ENCODE measurements at places on chromosomes 5 and 9.

- no peak overlapping the region for H3K4me3 ChIP-seq
- no peak overlapping the region for H3K27ac ChIP-seq
- H3K27me3 ChIP-seq: peaks cover 27% of the 10 kb centered on the region
- DNase-seq: no peak
- H3K4me1 ChIP-seq: peaks cover 1% of the 10 kb centered on the region
These were observed 119.0 kb downstream of the SV2C start for GRCh38 chr5:76202182-76202581.

- no peak overlapping the region for H3K4me3 ChIP-seq
- no peaks in the 10 kb centered on the region for H3K4me1 ChIP-seq
- H3K27me3 ChIP-seq: no peaks in the 10 kb centered on the region
- H3K27ac ChIP-seq: no peak overlapping the region
- DNase-seq: no peak
- no peaks in the 10 kb centered on the region for H3K36me3 ChIP-seq
These were observed 24.3 kb upstream of the KCNV2 start for GRCh38 chr9:2693056-2693455.

DNA sequence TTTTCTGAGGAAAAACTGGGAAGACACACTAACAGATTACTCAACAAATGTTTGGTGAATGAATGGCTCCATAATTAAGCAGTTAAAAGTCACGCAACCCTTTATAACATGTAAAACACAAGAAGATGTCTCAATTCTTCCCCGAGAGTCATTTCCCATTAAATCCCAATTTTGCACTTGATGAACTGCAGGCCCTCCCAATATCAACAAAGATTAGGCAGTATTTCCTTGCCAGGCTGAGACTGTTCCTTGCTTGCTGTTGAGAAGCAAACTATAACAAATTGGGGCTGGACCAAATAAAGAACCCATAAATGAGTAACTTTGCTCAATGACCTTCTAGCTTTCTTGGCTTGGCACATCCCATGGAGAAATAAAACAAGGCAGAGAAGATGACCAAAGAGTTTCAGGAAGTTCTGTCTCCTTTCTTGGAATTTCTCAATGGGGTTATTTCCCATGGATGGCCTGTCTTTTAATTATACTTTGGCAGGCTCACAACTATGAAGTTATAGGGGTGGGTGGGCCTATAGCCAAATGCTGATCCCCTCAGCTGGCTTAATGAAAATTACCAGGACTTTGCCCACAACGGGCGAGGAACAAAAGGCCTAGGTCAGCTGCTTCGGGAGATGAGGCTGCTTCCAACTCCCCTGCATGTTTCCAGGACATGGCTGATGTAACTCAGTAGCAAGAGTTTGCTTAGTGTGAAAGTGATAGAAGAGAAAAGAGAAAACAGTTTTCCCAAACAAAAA lies 243.1 kb upstream of the RFX3 start:
- H3K27ac ChIP-seq: no peak overlapping the region
- H3K27me3 ChIP-seq: peaks cover 6% of the 10 kb centered on the region
- no peaks in the 10 kb centered on the region for H3K36me3 ChIP-seq
- no peak for DNase-seq

GRCh38 chr5:154366353-154366752 lies 79.4 kb upstream of the SAP30L start:
- no peak for DNase-seq
- H3K4me3 ChIP-seq: no peak overlapping the region
- no peaks in the 10 kb centered on the region for H3K4me1 ChIP-seq
- H3K27me3 ChIP-seq: no peaks in the 10 kb centered on the region
- H3K36me3 ChIP-seq: peaks cover 4% of the 10 kb centered on the region

GRCh38 chr9:8297047-8297446 lies 497.5 kb upstream of the DMAC1 start:
- no peak overlapping the region for H3K4me3 ChIP-seq
- H3K36me3 ChIP-seq: no peaks in the 10 kb centered on the region
- no peak overlapping the region for H3K27ac ChIP-seq
- no peaks in the 10 kb centered on the region for H3K27me3 ChIP-seq

DNA sequence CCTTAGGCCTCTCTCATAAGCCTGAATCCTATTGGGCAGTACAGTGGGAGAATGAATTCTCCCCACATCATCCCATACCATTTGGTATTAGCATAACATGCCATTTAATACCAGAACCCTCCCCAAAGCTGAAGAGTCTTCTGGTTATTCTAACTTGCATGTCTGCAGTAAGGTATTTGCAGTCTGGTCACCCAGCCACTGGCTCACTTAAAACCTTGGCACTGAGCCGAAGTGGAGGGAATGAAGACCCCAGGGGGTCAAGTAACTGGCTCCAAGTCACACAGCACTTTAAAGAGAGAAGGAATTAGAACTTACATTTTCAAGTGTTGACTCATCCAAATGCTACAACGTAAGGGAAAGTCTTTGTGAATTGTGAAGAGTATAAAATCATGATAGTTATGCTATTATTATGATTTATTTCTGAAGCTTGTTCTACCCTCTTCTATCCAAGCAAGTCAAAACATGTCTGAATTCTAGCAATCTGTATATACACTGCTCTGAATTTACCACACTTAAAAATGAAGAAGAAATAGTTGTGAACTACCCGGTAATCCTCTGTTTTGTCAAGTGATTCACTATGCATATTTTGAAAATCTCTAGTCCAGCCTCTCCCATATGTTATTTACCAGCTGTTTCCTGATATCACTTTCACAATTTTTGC lies 28.5 kb downstream of the GLRA1 start:
- H3K36me3 ChIP-seq: no peaks in the 10 kb centered on the region
- no peak overlapping the region for H3K4me3 ChIP-seq
- DNase-seq: no peak
- no peaks in the 10 kb centered on the region for H3K4me1 ChIP-seq
- peaks cover 2% of the 10 kb centered on the region for H3K27me3 ChIP-seq
- no peak overlapping the region for H3K27ac ChIP-seq

DNA sequence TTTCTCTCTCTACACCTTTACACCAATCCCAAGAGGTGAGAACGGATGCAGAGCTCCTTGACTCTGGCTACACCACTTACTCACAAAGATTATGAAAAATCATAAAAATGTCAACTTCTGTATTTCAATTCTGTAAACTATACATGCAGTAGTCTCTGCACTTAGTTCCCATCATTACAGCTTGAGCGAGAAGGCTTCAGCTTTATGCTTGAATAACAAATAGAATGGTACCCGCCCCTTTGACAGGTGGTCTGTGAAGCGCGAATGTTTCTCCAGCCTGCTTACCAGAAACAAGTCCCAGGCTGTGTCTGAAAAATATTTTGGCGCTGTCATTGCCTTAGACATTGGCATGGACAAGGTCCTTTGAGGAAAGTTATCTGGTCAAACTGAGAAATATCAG lies 562.4 kb upstream of the CLINT1 start:
- no peaks in the 10 kb centered on the region for H3K27me3 ChIP-seq
- DNase-seq: no peak
- H3K27ac ChIP-seq: no peak overlapping the region
- H3K4me3 ChIP-seq: no peak overlapping the region
- no peaks in the 10 kb centered on the region for H3K4me1 ChIP-seq

GRCh38 chr5:139514486-139514856 lies 31.9 kb upstream of the STING1 start:
- peaks cover 58% of the 10 kb centered on the region for H3K4me1 ChIP-seq
- H3K27ac ChIP-seq: no peak overlapping the region
- DNase-seq: no peak
- H3K4me3 ChIP-seq: no peak overlapping the region
- peaks cover 1% of the 10 kb centered on the region for H3K27me3 ChIP-seq

GRCh38 chr5:62256161-62257019 lies 49.6 kb upstream of the KIF2A start:
- peaks cover 20% of the 10 kb centered on the region for H3K36me3 ChIP-seq
- peak overlapping the region; percentile 69 for H3K4me3 ChIP-seq
- DNase-seq: peak; percentile 76
- peak overlapping the region; percentile 83 for H3K27ac ChIP-seq
- no peaks in the 10 kb centered on the region for H3K27me3 ChIP-seq
- H3K4me1 ChIP-seq: peaks cover 54% of the 10 kb centered on the region

DNA sequence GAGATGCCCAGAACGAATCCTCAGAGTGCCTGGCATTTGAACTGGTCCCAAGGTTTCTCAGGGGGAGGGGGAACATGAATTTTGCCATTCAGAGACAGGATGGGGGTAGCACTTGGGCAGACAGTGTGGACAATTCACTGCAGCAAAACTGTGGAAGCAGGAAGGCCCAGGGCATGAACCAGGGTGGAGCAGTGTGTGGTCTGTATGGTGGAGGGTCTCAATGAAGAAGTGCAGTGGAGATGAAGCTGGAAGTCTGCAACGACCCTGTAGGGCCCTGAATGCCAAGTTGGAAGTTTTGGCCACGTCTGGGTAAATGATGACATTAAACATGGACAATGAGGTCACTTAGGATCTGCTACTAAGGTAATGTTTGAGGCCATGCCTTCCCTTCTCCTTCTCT lies 273.9 kb downstream of the CDK5RAP2 start:
- no peaks in the 10 kb centered on the region for H3K36me3 ChIP-seq
- no peak overlapping the region for H3K27ac ChIP-seq

GRCh38 chr9:100228352-100228869 lies 124.3 kb downstream of the TEX10 start:
- H3K4me1 ChIP-seq: no peaks in the 10 kb centered on the region
- no peak for DNase-seq
- H3K36me3 ChIP-seq: peaks cover 18% of the 10 kb centered on the region
- H3K4me3 ChIP-seq: no peak overlapping the region

DNA sequence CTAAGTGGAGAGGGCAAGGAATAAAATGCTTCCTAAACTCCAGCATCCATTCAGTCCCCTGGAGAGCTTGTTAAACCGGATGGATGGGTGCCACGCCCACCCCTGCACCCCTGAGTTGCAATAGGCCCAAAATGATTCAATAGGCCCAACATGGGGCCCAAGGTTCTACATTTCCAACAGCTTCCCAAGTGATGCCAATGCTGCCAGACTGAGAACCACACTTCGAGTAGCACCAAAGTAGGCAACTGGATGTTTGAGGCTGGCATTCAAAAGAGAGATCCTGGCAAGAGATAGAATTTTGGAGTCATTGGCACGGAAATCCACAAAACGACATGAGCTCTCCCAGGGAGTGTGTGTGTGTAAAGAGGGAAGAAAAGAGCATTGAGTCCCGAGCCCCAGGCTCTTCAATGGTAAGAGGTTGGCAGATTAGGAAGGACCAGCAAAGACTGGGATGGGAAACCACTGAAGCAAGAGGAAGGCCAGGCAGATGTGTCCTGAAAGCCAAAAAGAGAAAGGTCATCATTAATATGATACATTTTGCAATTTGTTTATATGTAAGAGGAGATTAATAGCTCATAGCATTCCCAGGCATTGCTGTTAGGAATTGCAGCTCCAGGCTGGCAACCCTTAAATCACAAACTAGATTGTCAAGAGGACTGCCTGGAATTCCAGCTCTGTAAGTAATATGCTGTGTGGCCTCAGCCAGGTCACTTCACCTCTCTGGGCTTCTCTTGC lies 130.6 kb downstream of the KCNIP1 start:
- H3K27me3 ChIP-seq: peaks cover 19% of the 10 kb centered on the region
- no peak overlapping the region for H3K4me3 ChIP-seq
- H3K36me3 ChIP-seq: no peaks in the 10 kb centered on the region
- no peak for DNase-seq
- peaks cover 11% of the 10 kb centered on the region for H3K4me1 ChIP-seq

- no peak for DNase-seq
- H3K4me3 ChIP-seq: no peak overlapping the region
- H3K36me3 ChIP-seq: no peaks in the 10 kb centered on the region
- peaks cover 11% of the 10 kb centered on the region for H3K27me3 ChIP-seq
- peaks cover 4% of the 10 kb centered on the region for H3K4me1 ChIP-seq
These were observed 34.4 kb downstream of the CFAP90 start for GRCh38 chr5:7816535-7816901.

DNA sequence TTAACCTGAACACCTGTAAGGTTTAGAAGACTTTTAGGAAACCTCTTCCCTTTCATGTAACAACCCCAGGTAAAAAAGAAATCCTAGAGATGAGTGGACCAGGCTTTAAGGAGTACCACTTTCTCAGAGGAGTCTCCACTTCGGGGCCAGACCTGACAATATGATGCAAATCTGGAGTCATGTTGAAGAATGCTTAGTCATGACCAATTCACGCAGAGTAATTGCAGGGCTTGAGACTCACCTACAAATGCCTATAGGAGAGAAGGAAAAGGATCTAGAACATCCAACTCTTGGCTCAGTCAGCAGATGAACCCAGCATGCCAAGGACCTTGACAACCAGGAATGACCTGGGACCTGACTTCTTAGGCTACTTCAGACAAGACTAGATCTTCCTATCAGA lies 235.4 kb downstream of the DOCK8 start:
- no peak for DNase-seq
- H3K4me3 ChIP-seq: no peak overlapping the region
- H3K27me3 ChIP-seq: no peaks in the 10 kb centered on the region
- H3K4me1 ChIP-seq: peaks cover 29% of the 10 kb centered on the region

GRCh38 chr5:10311595-10312425 lies 4.1 kb upstream of the CMBL start:
- peaks cover 21% of the 10 kb centered on the region for H3K27me3 ChIP-seq
- H3K4me1 ChIP-seq: peaks cover 7% of the 10 kb centered on the region
- no peak for DNase-seq
- H3K36me3 ChIP-seq: no peaks in the 10 kb centered on the region
- H3K27ac ChIP-seq: no peak overlapping the region

GRCh38 chr9:122226758-122227574 lies 1.8 kb downstream of the LHX6 start:
- H3K27me3 ChIP-seq: peaks cover 43% of the 10 kb centered on the region
- peak overlapping the region; percentile 21 for H3K4me3 ChIP-seq
- no peak overlapping the region for H3K27ac ChIP-seq
- H3K36me3 ChIP-seq: no peaks in the 10 kb centered on the region
- DNase-seq: no peak
- no peaks in the 10 kb centered on the region for H3K4me1 ChIP-seq

DNA sequence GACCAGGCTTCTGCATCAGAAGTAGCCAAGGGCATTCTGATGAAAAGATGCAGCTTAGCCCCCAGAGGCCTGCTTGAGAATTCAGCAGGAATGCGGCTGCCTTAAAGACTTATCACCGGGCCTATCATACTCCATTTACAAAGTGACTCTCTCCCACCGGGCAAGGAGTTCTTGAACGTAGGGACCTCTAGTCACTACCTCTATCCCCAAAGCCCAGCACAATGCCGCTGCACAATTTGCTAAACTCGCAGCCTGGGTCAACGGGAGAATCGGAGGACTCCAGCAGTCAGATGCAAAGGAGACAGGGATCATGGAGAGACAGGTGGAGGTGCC lies 661 bp downstream of the PDCL start:
- H3K27me3 ChIP-seq: no peaks in the 10 kb centered on the region
- H3K4me3 ChIP-seq: peak overlapping the region; percentile 93
- peaks cover 24% of the 10 kb centered on the region for H3K36me3 ChIP-seq

DNA sequence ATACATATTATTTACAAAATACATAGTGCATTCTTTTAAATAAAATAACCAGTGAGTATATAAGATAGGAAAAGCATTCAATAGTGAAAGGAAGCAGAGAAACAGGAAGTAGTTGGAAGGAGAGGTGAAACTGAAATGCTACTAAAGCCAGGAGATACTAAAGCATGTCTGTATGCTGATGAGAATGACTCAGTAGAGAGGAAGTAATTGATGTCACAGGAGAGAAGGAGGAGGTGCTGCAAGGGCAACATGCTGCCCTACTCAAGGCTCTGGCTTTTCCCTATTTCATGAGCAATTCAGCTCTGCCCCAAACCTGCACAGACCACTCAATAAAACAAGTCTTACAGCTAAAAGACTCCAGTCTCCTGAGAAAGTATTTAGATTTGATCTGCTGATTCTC lies 108.5 kb upstream of the TXNDC8 start:
- H3K4me3 ChIP-seq: no peak overlapping the region
- no peak overlapping the region for H3K27ac ChIP-seq
- DNase-seq: no peak
- H3K4me1 ChIP-seq: peaks cover 2% of the 10 kb centered on the region
